ENCODE measurements at places on chromosomes 4 and X.

DNA sequence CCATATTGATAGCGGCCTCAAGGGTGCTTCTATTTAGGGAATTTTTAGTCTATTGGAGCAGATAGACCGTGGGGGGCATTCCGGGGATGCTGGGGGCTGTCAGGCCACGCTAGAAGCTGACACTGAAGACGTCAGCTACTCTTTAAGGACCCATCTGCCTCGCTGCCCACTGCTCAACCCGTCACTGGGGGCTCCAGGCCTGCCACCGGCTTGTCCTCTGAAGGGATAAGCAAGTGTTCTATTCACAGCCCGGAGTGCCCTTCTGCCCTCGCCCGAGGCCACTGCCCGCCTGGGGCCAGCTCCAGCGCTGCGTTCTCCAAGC is 679 bp upstream of the MSL3 start:
- DNase-seq = no peak

DNA sequence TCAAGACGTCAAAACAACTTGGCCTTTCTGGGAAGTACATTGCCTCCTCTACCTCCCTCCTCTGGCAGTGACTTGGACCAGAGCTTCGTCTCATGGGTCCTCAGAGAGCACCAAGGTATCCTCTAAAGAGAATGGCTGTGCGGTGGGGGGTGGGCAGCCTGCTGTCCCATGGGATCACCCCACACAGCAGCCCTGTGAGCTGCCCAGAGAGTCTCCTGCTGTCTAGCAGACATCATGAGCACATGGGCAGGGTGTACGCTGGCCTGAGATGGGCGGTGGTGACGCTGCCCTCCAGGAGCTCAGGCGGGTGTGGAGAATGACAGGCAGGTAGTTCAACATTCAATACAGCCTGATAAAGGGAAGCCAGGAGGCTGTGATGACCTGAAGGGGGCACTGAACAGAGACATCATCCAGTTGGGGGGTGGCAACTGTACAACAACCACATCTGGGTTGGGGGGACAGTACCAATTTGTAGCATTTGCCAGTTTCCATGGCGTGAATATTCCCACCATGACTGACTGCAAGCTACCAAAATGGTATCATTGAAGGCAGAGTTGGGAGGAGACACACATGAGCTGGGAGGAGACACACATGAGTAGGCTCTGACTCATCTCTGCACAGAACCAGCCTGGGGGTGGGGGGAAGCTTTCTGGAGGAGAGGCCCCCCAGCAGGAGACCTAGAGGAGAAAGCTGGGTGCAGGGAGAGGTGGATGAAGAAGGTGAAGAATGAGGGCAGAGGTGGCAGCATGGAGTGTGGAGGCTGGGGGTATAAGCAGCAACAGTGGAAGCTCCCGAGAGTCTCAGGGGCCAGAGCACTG is 35.9 kb downstream of the C4orf50 start:
- no peak for DNase-seq

- DNase-seq = no peak
Observed at GRCh38 chr4:10051517-10052135, 30.3 kb upstream of the SLC2A9 start.

GRCh38 chrX:119218198-119218597 is 17.9 kb upstream of the PGRMC1 start:
- DNase-seq = no peak

DNA sequence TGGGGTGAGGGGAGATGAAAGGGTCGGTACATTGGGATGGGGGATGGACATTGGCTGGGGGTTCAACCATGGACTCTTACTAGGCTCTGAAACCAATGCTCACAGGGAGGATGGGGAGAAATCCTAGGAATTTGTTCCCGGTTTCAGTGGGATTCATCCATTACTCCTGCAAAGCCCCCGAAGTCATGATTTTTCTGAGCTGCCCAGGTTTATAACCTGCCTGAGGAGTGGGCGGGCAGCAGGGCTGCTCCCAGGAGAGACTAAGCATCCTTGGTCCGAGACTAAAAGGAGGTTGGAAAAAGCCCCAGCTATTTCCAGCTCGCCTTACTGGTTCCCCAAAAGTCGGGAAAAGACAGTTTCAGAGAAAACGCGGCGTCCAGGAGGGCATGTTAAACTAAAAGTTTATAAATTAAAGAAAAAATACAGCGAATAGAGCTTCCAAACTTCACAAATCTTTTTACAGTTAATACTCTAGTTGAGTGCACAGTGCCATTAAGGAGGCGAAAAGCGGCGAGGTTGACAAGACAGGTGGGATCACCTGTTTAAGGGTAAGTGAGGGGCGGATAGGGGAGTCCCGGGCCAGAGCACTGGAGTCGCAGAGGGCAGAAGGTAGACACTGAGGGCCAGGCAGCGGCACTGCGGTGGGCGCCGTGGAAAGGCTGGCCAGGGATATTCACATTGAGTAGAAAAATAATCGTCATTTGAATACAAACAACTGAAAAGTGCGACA is 3.7 kb downstream of the NKX3-2 start:
- no peak for DNase-seq

DNA sequence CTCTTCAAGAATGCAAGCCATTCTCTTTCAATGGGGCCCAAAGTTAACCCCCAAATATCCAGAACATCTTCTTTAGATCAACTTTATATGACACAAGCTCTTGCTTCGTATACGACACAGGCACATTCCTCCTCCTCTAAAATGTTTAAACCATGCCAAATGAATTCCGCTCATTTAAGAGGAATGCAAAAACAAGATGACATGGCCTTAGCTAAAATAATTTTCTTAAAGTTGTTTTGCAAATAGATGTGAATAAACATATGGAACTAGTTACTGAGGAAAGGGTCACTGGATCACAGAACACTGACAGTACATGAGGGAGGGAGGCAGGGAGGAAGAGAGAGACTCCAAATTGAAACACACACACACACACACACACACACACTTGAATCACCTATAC is 97.4 kb downstream of the RASL11B start:
- DNase-seq = no peak

GRCh38 chr4:79292008-79292407 is 33.9 kb downstream of the NAA11 start:
- DNase-seq = no peak

DNA sequence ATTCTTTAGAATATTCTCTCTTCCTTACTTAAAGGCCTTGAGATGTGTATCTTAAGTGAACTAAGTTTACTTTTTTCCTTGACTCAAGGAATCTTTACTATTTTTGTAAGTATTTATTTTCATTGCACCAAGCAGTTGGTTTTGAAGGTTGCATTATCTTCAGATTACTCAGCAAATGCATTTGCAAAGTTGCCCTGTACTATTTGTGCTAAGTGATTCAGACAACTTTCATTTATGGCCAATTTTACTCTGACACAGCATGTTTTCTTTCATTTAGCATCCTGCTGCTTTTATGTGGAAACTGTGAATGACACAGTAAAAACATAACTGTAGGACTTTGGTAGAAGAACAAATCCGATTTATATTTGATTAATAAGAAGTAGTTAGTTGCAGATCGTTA is 191.0 kb downstream of the CCSER1 start:
- peak; percentile 32 for DNase-seq

- no peak for DNase-seq
Observed at GRCh38 chrX:38636949-38637819, 75.8 kb downstream of the TSPAN7 start.

DNA sequence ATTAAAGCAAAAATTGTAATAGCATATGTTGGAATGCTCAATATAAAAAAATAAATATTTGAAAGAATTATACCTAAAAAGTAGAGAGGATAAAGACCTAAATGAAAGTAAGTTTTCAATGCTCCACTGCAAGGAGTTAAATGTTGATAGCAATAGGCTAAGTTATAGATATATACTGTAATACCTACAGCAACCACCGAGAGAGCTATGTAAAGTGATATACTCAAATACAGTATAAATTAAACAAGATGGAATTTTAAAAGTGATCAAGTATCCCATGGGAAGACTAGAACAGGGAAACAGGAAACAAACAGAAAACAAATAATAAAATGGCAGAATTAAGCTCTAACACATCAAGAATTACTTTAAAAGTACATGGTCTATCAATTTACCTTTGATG is 73.9 kb downstream of the CASP3 start:
- DNase-seq = no peak

GRCh38 chr4:111678479-111678878 is 466.8 kb upstream of the FAM241A start:
- no peak for DNase-seq

DNA sequence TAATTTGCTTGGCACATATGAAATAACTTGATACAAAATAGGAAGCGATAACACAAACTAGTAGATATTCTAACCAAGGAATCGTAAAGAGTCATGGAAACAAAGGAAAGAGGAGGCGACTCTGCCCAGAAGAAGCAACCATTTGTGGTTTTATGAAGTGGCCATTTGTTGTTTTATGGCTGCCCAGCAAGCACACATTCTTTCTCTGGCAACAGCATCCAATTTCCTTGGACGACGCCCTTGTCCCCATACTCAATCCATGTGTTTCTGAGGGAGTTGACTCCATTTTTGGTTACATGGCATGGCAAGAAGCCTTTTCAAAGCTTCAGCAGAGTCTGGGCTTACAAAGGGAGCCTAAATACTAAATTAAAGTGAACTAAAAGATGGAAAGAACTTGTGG is 295.1 kb downstream of the INPP4B start:
- DNase-seq = no peak

GRCh38 chrX:42497356-42497755 is 280.6 kb downstream of the PPP1R2C start:
- no peak for DNase-seq

GRCh38 chr4:55121246-55121645 is 4.1 kb downstream of the KDR start:
- no peak for DNase-seq

DNA sequence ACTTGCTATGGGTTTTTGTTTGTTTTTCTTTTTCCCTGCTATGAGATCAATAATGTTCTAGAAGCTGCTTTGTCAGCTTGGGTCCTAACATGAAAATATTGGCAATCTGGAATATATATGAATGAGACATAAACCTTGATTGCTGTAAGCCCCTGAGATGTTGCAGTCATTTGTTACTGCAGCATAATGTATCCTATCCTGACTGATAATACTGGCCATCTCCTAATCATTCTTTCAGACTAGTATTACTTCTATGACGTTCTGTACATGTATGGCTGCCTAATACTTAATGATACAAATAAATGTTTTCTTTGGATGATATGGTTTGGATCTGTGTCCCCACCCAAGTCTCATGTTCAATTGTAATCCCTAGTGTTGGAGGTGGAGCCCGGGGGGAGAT is 19.3 kb upstream of the SLAIN2 start:
- no peak for DNase-seq

DNA sequence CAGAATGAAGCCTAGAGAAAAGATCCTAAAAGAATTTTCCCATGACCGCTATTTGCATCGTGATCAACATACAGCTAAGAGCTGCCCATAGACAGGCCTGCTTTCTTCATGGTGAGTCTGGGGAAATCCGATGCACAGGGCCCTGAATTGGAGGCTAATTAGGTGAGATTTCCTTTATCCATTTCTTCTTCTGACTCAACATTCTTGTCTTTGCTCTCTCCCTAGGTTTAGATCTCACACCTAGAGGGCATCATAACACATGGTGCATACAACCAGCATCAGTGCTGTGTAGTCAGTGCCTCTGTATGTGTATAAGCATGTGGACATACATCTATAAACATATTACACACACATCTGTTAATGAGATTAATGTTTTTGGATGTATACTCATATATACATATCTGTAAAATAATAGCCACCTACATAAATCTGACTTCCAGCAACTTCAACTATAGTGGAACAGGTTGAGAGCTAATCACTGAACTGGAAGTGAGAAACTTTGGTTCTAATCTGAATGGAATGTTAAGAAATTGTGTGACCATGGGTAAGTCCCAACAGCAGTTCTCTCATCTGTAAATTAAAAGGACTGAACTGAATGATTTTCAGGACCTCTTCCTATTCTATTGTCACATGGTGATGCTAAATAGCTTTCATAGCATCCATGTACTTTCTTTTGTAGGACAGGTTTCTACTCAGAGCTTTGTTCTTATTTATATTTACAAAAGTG is 17.5 kb downstream of the GATB start:
- DNase-seq = no peak

GRCh38 chr4:932713-933070 is 432 bp downstream of the TMEM175 start:
- DNase-seq = no peak

DNA sequence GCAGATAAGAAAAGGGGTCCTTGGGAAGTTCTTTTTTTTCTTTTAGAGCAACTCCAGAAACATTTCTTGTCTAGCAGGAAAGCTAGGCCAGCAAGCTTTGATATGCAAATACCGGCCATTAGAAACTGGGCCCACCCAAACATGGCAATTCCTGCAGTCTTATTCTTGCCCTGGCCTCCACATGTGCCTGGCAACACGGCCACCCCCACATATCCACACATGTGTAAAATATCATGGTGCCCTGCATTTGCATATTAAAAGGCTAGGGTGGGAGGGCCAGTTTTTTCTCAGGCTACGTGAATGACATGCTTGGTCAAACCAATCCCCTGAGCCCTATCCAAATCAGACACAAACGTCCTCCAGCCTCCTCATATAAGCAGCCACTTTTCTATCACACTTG is 171.7 kb upstream of the ZCCHC13 start:
- DNase-seq = no peak

DNA sequence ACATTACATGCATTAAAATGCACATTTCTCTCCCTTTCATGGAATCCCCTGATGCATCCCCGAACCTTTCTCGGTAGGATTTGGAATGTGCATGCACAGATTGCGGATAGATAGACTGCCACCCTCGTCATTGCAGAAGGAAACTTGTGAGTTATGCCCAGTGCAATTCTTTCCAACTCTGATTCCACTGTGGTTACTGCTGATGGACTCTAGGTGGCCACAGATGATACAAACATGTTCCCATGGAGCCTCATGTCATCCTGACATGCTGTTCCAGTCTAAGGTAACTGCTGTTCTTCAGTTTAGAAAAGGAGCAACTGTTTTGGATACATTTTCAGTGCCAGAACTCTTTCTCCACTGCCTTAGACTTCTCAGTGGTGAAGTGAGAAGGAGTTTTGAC is 9.1 kb upstream of the VCX3B start:
- DNase-seq = no peak

- DNase-seq = no peak
Observed at GRCh38 chr4:182385897-182386296, 142.7 kb downstream of the TENM3 start.

GRCh38 chr4:54378461-54378860 is 149.4 kb downstream of the PDGFRA start:
- no peak for DNase-seq

DNA sequence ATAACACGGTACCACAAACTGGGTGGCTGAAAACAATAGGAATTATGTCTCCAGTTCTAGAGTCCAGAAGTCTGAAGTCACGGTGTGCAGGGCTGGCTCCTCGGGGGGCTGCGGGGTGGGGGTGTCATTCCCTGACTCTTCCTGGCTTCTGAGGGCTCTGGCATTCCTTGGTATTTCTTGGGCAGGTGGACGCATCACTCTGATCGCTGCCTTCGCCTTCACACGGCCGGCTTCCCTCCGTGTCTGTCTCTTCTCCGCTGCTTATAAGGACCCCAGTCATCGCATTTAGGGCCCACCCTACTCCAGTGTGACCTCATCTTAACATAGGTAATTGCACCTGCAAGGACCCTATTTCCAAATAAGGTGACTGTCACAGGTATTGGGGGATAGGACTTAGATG is 134.6 kb downstream of the CPZ start:
- DNase-seq = no peak
